ENCODE measurements at places on chromosomes 3 and 15.

DNA sequence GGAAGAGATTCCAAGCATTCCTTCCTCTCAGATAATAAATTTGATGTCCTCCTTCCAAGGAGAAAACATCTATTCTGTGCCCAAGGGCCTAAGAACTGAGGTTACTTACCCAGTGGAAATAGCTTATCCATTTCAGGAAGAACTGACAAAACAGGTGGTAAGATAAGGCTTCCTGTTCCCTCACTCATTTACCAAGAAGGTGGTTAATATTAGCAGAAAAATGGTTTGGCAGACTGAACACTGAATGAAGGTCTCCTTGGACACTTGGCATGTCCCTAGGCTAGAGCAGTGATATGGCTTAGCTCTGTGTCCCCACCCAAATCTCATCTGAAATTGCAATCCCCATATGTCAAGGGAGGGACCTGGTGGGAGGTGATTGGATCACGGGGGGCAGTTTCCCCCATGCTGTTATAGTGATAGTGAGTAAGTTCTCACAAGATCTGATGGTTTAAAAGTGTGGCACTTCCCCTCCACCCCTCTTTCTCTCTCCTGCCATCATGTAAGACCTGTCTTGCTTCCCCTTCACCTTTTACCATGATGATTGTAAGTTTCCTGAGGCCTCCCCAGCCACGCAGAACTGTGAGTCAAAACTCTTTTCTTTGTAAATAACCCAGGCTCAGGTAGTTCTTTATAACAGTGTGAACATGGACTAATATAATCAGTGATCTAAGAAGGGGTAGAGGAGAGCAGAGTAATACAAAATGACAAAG is 127.4 kb downstream of the ST8SIA2 start:
- DNase-seq = no peak

- DNase-seq = no peak
Observed at GRCh38 chr15:77915261-77915960, 162.1 kb downstream of the TBC1D2B start.

GRCh38 chr3:17841190-17841828 is 98.9 kb upstream of the TBC1D5 start:
- DNase-seq = peak; percentile 66

DNA sequence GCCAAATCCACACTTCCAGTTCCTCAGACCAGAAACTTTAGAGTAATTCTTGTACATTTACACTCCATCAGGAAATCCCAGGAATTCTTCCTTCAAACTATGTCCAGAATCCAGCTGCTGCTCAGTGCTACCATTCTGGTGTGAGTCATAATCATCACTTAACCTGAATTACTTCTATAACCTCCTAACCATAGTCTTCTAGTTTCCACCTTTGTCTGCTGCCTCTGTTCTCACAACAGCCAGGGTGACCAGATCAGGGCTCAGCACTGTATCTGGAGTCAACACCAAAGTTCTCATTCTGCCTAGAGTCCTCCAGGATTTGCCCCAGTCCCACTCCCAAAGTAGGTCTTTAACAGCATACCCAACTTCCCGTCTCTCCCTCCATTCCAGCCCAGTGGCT is 3.4 kb downstream of the CLDND1 start:
- no peak for DNase-seq

DNA sequence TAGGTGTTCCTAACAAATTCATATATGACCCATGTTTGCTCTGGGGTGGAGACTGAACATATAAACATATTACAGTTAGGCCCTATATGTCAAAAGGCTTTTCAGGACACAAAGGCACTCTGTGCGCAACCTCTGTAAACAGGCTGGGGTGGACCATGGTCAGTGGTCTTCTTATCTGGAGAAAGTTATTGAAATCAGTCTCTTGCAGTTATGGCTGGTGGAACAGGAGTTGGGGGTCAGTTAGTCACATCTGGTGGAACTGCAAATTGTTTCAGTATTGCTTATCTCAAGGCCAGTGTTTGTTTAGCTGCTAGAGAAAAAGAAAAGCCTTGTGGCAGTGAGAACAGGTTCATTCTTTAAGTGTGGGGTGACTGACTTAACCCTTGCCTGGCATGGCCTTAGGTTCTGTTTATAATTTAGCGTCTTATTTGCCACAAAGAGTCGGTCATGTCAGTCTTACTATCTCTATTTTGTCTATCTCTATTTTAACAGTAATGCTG is 5.9 kb upstream of the GP9 start:
- DNase-seq = no peak

DNA sequence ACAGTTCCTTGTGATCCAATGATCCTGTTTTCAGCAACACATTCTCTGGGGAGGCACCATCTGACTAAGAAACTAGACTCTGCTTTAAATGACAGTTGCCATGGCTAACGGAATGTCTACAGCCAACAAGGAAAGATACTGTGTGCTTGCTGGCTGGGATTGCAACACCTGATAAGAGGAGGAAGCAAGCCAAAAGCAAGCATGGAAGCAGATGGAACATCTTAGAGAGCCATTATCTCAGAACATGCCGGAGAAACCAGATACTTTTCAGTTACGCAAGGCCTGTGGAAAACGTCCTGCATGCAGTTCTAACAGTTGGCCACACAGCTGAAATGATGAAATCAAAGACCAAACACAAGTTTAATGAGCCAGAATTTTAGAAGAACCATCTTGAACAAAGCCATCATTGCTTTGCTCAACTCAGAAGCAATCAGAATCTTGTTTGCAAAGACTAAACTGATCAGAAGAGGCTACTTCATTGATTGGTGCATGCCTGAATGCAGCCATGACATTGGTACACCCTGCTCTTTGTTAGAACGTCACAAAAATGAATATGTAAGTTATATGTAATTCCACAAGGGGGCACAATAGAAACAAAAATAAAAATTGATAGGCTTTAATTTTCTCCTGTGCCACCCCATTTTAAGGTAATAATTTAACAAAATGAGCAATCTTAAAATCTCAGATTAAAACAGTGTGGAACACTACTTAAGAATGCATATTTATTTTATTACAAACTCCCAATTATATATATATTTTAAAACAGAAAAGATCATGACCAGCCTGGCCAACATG is 50.8 kb downstream of the GXYLT2 start:
- DNase-seq = peak; percentile 61

DNA sequence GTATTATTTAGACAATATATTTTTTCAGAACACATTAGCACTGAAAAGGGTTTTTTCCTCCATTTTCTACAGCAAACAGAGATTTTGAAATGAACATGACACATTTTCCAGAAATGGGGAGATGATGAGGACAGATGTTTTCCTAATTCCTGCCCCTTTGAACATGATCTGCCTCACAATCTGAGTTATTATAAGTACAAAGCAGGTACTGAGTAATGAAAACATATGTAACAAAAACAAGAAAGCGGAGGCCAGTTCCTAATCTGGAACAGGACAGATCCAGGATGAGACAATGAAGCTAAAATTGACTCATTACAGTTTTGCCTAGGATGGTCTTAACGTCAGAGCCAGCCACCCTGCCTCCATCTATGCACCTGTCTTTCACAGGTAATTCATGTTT is 642.8 kb upstream of the NR2F2 start:
- no peak for DNase-seq

GRCh38 chr3:66856533-66856932 is 141.6 kb upstream of the KBTBD8 start:
- no peak for DNase-seq

DNA sequence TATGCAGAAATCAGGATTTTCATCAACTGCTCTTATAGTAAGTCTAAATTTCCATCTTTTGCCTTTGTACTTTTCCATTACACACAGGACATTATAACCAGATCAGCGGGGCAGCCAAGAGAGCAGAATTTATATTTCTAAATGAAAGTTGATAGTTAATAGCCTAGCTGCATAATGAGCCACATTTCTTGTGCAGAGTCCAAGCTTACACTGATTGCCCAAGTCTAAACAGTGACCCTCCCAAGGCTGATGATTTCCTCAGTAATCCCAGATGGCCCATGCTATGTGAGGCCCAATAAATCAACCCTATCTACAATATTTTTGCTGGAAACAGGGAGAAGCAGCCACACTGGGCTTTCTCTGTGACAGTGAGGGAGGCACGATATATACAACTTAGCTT is 475.8 kb upstream of the KCNMB2 start:
- no peak for DNase-seq

DNA sequence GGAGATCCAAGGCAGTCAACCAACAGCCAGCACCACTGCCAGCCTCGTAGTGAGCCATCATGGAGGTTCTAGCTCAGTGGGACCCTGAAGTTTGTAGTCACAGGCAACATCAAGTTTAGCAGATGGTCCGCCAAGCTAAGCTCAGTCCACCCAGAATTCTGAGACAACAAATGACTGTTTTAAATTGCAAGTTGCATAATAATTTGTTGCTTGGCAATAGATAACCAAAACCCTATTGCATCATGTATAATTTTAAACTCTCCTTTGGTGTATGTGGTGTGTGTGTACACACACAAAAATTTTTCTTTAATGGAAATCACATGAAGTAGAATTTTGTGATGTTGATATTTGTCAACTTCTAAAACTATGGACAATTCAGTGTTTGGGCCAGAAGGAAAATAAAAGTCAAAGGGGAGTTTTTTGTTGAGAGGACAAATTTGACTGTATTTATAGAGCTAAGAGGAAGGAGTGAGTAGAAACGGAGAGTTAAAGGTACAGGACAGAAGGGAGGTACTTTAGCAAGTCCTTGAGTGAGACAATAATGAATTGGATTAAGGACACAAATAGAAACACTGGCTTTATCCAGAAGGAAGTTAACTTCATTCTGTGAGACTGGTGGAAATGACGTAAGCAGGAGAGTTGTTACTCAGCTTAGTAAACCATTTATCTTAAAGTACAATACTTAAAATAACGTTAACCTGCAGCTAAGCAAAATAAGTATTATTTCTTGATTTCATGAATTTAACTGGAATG is 83.6 kb downstream of the NCEH1 start:
- peak; percentile 17 for DNase-seq

- DNase-seq = peak; percentile 22
Observed at GRCh38 chr3:112134335-112135124, 1.5 kb upstream of the GCSAM start.
